H54 (cell line): ENCODE measurements at places on chromosomes 12 and 14.

DNA sequence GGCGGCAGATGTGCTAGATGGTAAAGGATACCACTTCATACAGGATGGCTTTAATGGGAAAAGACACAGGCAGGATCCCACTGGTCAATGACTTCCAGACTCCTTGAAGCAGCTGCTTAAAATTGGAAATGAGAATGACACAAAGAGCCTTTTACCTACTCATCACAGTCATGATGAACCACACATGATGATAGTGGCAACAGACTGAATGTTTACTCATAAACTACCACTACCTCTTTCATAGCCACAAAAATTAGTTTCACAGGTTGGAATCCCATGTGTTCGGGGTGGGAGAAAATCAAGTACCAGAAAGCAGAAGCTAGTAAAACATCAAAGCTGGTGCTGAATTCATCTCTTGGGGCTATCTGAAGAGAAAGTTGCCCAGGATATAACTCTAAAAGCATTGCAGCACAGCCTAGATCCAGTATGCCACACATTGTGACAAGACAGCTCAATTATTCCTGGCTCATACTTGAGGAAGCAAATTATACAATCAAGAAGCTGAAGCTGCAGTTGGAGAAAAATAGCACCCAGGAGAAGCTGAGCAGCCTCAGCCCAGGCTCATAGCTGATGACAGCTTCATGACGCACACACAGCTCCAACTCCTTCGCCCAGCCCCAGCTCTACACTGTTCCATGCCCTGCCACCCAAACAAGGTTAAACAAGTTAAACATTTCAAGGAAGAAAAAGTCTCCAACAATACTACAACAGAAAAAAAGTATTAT lies 29.0 kb upstream of the C12orf50 start:
- no peak for DNase-seq

- no peak for DNase-seq
Measured at GRCh38 chr12:56720731-56721151, 4.4 kb downstream of the NACA start.

- DNase-seq, result no peak
Measured at GRCh38 chr14:69326611-69327010, 66.7 kb downstream of the GALNT16 start.

DNA sequence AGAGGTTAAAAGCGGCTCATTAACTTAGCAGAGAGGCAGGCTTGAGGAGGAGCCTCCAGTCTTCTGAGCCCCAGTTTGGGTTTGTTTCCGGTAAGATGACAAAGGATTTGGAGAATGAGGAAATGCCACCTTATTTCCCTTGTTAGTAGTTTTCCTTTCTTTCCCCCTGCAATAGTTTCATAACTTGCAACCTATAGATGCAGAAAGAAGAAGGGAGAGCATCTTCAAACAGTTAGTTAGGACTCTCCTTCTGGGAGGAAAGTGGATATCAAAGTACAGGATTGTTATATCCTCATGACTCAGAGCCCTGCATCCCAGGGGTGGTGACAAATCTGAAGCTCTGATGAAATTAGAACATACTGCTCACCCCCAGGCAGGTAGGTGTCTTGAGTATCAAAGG lies 180.7 kb upstream of the SLC38A2 start:
- DNase-seq, result no peak

DNA sequence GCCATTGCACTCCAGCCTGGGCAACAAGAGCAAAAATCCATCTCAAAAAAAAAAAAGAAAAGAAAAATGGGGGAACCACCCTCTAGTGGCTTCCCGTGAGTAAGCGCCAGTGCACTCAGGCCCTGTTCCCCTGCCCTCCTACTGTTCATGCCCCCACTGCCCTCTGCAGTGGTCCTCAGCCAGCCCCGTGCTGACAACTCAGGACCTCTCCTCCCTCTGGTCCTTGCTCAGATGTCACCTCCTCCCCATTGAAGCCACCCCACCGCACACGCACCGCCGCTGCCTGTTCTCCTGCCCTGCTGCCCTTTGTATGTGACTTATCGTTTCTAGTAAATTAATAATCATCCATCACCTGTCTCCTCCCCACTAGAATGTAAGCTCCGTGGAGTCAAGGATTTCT lies 58.8 kb upstream of the DYNC1H1 start:
- DNase-seq, result no peak

DNA sequence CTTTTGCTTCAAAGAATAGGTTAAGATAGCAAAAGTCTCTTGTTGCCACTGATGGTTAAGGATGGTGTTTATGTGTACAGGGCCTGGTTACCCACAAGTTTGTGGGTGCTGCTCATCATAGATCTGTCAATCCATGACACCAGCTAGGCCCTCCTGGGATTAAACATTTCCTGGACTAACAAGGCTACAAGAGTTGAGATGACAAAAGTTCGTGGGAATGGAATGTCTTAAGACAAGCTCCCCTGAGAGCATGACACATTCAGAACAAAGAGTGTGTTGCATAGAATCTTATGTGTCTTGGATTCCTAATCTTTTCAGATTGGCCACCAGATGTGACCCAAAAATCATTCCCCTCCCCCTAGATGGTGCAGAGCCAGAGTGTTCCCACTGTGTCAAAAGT lies 592.5 kb upstream of the USP15 start:
- DNase-seq, result no peak

DNA sequence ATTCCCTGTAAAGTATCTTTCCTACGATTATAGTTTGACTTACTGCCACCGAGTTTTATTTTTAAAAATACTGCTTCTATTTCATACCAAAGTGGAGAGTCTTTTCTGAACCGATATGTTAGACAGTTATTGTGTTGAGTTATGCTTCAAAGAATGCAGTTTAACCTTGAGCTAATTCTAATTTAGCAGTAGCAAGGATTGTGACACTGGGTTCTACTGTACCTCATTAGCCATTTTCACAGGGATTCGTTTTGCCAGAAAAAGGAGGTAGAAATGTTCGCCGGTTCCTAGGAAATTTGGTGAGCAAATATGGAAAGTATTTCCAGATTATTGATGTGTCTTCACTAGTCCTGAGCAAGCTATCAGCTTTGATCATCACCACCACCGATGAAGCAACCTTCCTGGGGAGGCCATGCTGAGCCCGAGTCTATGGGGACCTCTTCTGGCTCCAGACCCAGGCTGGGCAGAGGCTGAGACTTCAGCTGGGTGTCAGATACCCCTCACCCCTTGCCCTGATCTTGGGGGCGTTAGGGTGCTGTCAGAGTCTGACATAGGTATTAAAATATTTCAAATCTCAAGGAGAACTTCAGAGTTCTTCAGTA lies 13.6 kb downstream of the GLRX5 start:
- DNase-seq, result no peak

DNA sequence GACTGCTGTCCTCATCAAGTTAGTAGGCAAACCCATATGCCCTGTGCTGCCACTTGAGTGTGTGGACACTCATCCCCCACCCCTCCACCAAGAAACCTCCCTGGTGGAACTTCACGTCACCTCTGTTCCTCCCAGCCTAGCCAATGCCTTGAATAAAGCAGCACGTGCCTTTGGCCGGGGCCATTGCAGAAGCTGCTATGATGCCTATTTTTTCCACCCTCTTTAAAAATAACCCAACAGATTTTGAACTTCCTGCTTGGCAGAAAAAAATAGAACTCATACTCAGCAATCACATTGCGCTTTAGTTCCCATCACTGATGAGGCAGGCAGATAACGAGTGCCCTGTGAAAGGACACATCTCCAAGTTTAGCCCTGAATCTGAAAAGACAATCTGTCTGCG lies 23.1 kb upstream of the PWP1 start:
- DNase-seq, result no peak

GRCh38 chr14:48615618-48616017 lies 940.2 kb upstream of the MDGA2 start:
- DNase-seq, result no peak

- DNase-seq, result no peak
Measured at GRCh38 chr12:48556631-48557030, 13.2 kb downstream of the LALBA start.

- no peak for DNase-seq
Measured at GRCh38 chr14:81311778-81312177, 88.3 kb downstream of the STON2 start.

DNA sequence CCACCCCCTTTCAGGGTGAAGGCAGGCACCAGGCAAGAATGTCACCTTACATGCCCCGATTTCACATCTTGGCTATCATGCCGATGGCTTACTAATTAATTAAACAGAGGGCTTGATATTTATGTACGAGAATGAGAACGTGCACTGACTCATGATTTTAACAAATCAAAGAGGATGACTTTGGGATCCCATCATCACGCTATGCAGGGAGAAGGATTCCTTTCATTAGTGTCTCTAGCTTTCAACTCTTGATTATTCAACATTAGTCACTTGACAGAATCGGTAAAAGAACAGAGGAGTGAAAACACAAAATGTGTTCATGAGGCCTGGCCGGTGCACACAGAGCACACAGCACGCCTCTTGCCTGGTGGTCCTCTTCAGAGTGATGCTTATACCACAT lies 80.6 kb downstream of the PRKAB1 start:
- no peak for DNase-seq
